ENCODE measurements at places on chromosomes 13 and 19. TPM values are rescaled to one million over a fixed set of nuclear protein-coding genes. Genes with fewer than 3 reads are reported as not detected.

- no peak for DNase-seq
Observed at GRCh38 chr19:46492841-46493235, 2.8 kb downstream of the PNMA8B start.

- DNase-seq, result no peak
Observed at GRCh38 chr19:11164879-11165406, 9.4 kb upstream of the SPC24 start.

GRCh38 chr13:27298849-27299248 lies 28.2 kb downstream of the RASL11A start:
- no peak for DNase-seq

GRCh38 chr13:36850790-36851438 lies 31.9 kb downstream of the RFXAP start:
- no peak for DNase-seq

DNA sequence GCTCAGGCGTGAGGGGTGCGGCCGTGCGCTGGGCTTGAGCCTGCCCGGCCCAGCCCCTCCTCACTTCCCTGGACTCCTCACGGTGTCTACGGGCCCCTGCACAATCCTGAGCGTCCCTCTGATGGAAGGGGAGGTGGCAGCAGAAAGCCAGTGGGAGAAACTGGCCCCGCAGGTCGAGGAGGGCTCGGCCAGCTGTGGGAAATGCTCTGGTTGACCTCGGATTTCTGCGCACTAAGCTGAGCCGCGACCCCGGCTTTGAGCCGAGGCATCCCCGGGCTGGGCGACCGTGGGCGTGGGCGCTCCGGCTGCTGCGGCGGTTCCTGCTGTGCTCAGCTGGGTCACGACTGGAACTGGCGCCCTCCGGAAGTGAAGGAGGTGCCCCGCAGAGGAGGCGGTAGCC lies 70.1 kb downstream of the ZNF208 start:
- no peak for DNase-seq

DNA sequence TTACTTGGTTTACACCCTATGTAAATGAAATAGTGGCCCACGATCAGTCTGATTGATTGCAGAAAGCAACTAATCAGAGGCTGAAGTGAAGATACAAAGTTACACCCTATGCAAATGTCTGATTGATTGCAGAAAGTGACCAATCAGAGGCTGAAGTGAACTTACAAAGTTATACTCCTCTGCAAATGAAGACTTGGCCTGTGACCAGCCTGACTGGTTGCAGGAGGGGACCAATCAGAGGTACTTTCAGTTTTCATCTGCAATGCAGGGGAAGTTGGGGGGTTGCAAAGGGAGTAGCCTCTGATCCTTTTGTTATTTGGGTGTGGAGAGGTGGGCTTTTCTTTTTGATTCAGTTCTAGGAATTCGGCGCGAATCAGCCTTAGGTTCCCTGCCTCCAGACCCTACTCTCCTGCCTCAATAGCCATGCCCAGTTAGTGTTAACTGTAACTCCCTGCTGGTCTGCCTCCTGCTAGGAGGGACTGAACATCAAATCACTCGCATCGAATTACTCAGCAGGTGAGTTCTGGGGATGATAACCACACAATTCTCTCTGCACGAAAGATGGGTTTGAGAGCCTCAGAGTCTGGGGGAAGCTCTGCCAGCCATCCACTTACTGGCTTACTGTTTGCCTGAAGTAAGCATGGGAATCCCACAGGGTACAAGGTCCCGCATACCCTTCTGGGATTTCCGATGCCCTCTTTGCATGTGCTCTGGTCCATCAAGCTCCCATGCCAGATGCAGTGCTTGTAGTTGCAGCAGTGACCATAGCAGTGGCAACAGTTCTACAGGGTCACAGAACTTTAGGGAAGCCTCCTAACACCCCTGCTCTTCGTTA lies 7.5 kb downstream of the ARL11 start:
- peak; percentile 27 for DNase-seq

GRCh38 chr13:102128216-102128810 lies 273.5 kb downstream of the FGF14 start:
- DNase-seq, result no peak

- no peak for DNase-seq
Observed at GRCh38 chr13:58119351-58119750, 487.8 kb downstream of the PCDH17 start.

DNA sequence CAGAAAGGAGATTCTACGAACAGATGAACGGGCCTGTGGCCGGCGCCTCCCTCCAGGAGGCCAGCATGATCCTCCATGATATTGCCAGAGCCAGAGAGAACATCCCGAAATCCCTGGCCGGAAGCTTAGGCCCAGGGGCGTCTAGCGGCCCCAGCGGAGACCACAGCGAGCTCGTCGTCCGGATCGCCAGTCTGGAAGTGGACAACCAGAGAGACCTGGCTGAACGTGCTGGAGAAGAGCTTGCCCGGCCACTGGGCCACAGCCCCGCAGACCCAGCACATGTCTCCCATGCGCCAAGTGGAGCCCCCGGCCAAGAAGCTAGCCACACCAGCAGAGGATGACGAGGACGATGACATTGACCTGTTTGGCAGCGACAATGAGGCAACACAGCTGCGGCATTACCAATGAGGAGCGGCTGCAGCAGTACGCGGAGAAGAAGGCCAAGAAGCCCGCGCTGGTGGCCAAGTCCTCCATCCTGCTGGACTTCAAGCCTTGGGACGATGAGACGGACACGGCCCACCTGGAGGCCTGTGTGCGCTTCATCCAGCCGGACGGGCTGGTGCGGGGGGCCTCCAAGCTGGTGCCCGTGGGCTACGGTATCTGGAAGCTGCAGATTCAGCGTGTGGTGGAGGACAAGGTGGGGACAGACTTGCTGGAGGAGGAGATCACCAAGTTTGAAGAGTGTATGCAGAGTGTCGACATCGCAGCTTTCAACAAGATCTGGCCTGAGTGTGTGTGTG lies 78.8 kb upstream of the FRY start:
- DNase-seq, result no peak

GRCh38 chr19:976476-976875 lies 7.7 kb upstream of the WDR18 start:
- no peak for DNase-seq

TIMM29 gene
- 7.5 TPM for polyA plus RNA-seq

KIR3DL2 gene
- not detected for polyA plus RNA-seq

ZNF772 gene
- 6.6 TPM for polyA plus RNA-seq

FUT2 gene
- polyA plus RNA-seq, result not detected

PTH2 gene
- polyA plus RNA-seq, result not detected
